Stimulated activated CD4-positive, alpha-beta T cell treated with anti-CD3 and anti-CD28 coated beads, Interleukin-4, amount 100 ng/mL, for 24 hours (primary cell): ENCODE measurements at places on chromosomes 16 and 17.
A peak's percentile ranks its signal among the peaks of the same experiment; 100 is the strongest.

- no peak for DNase-seq
Observed at GRCh38 chr17:11813871-11814270, 183.4 kb downstream of the ZNF18 start.

DNA sequence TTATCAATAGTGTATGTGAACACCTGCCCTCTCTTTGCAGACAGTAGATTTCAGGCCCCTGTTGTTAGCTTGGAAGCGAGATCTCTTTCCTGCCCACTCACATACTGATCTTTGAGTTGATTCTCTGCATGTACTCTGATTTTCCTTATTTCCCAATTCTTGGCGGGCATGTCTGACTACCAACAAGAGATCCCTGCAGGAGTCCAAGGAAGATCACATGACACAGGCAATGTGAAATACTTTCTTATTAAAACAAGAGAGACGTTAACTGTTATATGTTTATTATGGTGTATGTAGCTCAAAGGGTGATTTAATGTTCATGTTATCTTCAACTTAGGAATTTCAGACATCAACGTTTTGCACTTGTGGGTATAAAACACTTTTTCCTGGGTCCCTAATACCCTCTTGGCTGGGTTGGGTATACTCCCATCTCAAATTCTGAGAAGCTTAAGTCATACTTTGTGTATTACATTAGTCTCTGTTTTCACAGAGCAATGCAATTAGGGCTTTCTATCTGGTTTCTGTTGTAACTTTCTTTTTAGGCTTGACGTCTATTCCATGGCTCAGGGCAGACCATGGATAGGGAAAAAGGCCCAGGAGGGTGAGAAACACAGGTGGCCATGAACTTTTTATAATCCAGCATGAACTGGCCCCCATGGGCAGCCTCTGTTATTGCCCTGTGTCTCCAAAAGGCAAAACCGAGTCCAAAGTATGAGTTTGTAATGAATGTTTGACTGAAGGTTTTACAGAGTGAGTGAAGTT, 32.2 kb downstream of the HSD17B2 start:
- DNase-seq: no peak

DNA sequence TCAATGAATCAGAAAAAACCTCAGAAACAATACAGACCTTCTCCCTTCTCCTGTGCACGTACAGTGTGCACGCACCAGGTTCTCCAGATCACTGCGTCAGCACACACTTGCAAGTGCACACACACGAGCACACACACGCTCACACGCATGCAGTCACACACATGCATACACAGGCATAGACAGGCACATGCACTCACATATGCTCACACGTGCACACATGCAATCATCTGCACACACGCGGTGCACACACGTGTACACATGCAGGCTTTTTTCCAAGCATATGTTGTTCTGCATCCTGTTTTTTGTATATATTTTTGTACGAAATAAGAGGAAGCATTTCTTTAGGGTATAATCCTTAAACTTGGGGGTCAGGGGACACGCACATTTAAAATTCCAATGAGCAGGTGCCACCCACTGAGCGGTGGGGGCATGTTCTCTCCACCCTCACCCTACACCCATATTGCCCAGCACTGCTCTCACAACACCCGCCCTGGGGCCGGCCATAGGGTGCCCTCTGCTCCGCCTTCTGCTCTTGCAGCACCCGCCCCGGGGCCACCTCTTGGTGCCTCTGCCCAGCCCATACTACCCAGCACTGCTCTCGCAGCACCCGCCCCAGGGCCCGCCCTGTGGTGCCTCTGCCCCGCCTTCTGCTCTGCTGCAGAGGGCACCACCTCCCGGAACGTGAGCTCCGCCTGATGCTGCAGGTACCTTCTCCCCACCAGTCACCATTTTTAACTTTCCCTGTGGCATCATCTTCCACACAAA, 20.9 kb downstream of the KLHDC4 start:
- no peak for DNase-seq

- peak; percentile 18 for DNase-seq
Observed at GRCh38 chr16:24988593-24989338, 26.4 kb downstream of the ARHGAP17 start.

DNA sequence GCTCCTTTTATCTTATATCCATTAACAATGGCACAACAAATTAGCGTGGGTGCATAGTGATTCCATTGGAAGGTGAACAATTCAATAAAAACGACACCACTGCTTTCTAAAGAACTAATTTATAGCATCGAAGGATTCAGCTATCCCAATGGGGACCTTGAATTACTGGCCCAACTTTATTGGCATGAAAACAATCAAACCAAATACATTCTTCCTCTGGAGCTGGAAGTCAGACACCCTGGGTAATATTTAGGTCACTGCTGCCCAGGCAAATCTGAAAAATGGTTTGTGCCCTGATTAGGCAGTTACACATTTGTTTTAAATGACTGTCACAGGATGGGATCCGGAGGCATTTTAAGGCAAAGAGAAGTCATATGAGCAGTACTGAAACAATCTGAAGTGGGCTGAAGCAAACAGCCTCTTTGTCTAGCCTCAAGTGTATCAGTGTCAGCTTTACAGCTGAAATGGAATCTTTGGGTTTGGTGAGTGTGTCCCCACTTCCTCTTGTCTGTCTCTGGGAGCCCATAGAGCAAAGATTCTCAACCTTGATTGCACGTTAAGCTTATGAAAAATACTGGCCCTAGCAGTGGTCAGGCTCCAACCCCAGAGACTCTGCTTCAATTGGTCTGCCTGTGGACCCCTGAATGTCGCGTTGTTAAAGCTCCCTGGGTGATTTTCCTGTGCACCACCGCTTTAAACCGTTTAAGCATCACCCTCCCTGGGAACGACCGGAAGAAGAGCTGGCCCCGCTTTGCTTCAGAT, 30.3 kb downstream of the CDK5R1 start:
- no peak for DNase-seq

- DNase-seq: no peak
Observed at GRCh38 chr17:47712330-47713023, 18.5 kb downstream of the TBKBP1 start.

GRCh38 chr17:43588664-43589435, 42.7 kb upstream of the ETV4 start:
- no peak for DNase-seq

GRCh38 chr17:55295411-55296170, 30.8 kb downstream of the HLF start:
- peak; percentile 58 for DNase-seq

- DNase-seq: no peak
Observed at GRCh38 chr16:81553080-81553813, 108.6 kb downstream of the CMIP start.

DNA sequence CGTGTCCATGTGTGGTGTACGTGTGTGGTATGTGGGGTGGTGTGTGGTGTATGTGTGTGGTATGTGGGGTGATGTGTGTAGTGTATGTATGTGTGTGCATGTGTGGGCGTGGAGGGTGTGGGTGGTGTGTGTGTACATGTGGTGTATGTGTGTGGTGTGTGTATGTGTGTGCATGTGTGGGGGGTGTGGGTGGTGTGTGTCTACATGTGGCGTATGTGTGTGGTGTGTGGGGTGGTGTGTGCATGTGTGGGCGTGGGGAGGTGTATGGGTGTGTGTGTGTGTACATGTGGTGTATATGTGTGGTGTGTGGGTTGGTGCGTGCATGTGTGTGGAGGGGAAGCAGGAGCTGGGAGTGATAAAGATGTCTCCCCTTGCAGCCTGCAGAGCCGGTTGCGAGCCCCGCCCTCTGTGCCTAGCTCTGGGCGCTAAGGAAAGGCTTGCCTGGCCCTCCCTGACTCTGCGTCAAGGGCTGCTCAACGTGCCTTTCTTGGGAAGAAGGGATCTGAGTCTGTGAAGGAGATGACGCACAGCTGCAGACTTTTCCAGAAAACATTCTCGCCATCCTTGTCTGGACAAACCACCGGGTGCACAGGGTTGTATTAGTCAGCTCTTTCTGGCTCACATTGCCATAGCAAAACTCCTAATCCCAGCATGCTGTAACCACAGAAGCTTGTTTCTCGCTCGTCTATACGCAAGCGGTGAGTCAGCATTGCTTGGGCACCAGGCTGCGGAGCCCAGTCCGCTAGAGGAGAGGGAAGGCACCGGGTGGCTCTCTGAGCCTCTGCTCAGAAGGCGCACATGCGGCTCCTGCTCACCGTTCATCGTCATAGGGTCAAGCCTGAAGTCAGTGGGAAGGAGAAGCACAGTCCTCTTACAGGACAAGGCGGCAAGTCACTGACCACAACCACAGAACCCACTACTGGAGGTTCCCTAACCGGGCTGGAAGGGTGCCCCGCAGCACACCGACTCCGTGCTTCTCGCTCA, 2.0 kb upstream of the CD300H start:
- peak; percentile 10 for DNase-seq

DNA sequence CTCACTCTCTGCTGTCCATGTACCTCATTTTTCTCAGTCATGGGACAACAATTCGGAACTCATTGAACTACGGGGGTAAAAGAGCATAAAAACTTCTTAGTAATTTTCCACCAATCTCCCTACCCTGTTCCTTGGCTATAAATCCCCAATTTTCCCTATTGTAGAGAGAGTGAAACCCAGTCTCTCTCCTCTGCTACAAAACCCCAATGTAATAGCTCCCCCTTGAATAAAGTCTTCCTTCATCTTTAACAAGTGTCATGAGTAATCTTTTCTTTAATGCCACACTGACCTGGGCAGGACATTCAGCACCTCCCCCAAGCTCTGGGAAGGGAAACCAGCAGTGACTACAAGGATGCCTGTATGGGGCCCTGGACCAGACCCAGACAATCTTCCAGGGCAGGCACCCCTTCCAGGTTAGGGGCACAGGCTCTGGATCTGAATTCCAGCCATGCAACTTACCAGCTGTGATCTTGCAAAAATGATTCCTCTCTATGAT, 10.2 kb upstream of the EIF1 start:
- DNase-seq: no peak

DNA sequence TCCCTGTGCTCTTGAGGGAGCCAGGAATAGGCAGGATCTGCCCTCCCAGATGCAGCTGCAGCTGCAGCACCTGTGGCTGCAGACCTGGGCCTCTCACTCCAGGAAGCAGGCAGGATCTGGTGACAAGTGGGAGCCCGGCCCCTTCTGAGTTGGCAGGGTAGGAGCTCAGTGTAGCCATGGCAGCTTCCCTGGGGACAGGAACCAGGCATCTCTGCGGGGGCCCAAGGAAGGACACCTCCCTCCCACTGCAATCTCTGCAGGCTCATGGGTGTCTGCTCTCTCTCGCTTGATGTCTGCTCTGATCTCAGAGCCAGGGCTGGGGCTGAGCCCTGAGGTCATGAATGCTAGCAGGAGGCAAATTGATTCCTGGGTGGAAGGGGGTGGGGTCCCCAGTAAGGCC, 592.5 kb upstream of the CA10 start:
- DNase-seq: no peak

- DNase-seq: no peak
Observed at GRCh38 chr16:66660422-66661209, 35.9 kb downstream of the CMTM4 start.

DNA sequence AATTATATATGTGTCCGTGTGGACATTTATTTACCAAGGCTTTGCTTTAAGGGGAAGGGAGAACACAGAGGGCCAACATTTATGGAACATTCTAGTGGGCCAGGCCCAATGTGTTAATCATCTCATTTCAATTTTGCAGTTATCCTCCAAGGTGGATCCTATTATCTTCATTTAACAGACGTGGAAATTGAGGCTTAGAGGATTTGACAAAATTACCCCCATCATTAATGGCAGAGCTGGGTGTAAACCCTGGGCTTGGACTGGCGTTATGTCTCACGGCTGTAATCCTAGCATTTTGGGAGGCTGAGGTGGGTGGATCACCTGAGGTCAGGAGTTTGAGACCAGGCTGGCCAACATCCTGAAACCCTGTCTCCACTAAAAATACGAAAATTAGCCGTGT, 26.4 kb downstream of the PITPNC1 start:
- DNase-seq: no peak

GRCh38 chr16:7025616-7026190, 306.9 kb upstream of the RBFOX1 start:
- peak; percentile 5 for DNase-seq

- peak; percentile 88 for DNase-seq
Observed at GRCh38 chr17:62724398-62725146, 83.5 kb downstream of the MARCHF10 start.

GRCh38 chr16:78464833-78465232, 365.4 kb downstream of the WWOX start:
- no peak for DNase-seq

DNA sequence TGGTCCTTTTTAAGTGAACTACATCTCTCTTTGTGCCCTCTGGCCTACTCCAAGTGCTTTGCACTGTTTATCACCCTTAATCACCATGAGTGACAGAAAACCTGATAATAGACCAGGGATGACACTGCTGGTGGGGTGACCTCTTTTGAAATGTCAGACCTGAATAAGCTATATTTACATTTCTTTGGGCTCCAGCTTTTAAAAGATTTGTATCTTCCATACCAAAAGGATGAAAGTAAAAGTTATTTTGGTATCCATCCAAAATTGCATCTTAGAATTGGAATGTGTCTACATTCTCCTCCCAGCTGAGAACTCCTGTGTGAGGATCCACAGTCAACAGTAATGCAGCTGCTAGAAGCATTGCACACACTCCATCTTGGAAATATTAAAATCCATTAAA, 370.0 kb downstream of the CDH11 start:
- no peak for DNase-seq

GRCh38 chr16:27236635-27237218, 31.8 kb downstream of the NSMCE1 start:
- no peak for DNase-seq

DNA sequence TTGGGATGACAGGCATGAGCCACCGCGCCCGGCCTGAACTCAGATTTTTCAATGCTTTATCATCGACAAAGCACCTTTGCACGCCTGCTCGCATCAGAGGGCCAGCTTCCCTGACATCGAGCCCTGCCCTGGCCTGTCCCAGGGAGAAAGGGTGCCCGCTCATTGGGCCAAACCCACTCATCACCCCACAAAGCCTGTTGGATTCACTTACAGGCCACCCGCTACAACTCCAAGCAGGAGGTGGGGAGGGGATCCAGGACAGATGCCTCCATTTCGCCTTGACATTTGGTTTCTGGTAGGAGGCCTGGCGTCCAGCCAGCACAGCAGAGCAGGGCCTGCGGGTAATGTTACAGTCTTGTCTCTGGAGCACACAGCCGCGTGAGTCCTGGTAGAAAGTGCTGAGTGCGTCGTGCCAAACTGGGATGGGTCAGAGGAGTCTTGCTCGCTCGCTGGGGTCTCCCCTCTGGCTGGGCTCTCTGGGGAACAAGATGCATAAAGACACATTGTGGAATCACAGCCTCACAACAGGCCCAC, 19.8 kb downstream of the SMTNL2 start:
- DNase-seq: no peak

GRCh38 chr17:56896968-56897359, 16.9 kb downstream of the TRIM25 start:
- no peak for DNase-seq

GRCh38 chr17:43694081-43694870, 32.6 kb upstream of the MEOX1 start:
- DNase-seq: peak; percentile 84
